Nephron progenitor cell (in vitro differentiated cells): ENCODE measurements at places on chromosomes 12 and 14.

- no peak overlapping the region for H3K4me3 ChIP-seq
- no peak for DNase-seq
- H3K4me1 ChIP-seq = no peaks in the 10 kb centered on the region
- no peaks in the 10 kb centered on the region for H3K36me3 ChIP-seq
- H3K27ac ChIP-seq = peak overlapping the region; percentile 73
Measured at GRCh38 chr14:96235426-96235825, 20.6 kb upstream of the BDKRB1 start.

- H3K4me1 ChIP-seq = peaks cover 7% of the 10 kb centered on the region
- H3K4me3 ChIP-seq = no peak overlapping the region
- no peaks in the 10 kb centered on the region for H3K27me3 ChIP-seq
- no peak for DNase-seq
Measured at GRCh38 chr12:76042147-76042546, 10.6 kb upstream of the PHLDA1 start.

DNA sequence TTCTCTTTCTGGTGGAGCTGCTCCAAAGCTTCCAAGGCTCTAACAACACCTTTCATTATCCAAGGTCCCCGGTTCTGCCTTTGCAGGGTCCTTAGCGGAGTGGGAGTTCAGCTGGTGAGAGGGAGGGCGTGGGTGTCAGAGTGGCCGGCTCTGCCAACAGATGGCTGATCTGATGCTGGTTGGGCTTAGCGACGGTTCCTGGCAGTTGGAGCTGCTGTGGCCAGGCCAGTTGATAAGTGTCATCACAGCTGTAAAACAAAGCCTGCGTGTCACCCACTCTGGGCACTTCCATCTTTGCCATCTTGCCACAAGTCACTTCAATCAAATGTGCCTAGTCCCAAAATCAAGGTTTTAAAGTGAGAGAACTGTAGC lies 36.3 kb downstream of the RIN3 start:
- H3K4me3 ChIP-seq = no peak overlapping the region
- peaks cover 4% of the 10 kb centered on the region for H3K27me3 ChIP-seq
- H3K36me3 ChIP-seq = no peaks in the 10 kb centered on the region
- peaks cover 7% of the 10 kb centered on the region for H3K4me1 ChIP-seq
- no peak overlapping the region for H3K27ac ChIP-seq
- no peak for DNase-seq

DNA sequence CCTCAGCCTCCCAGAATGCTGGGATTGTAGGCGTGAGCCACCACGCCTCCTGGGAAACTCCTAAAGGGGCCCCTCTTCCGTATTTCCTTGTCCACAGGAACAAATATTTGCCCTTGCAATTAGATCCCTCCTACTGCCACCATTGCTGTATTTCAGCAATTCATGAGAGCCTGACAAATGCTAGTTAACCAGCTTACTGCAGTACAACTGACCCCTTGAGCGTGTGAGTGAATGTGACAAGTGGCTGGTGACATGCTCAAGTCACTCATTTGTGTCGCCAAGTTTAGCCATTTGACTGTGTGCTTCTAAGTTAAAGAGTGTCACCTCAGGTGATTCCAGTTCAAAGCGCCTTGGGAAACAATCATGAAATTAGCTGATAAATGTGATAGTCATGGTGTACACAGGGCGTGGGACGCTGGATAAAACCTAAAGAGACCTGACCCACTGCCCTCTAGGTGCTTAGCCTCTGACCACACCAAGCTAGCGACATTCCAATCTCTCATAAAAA lies 56.1 kb upstream of the MAP1LC3B2 start:
- H3K36me3 ChIP-seq = no peaks in the 10 kb centered on the region
- H3K27me3 ChIP-seq = peaks cover 5% of the 10 kb centered on the region
- no peak for DNase-seq
- peak overlapping the region; percentile 60 for H3K27ac ChIP-seq
- H3K4me1 ChIP-seq = peaks cover 56% of the 10 kb centered on the region

DNA sequence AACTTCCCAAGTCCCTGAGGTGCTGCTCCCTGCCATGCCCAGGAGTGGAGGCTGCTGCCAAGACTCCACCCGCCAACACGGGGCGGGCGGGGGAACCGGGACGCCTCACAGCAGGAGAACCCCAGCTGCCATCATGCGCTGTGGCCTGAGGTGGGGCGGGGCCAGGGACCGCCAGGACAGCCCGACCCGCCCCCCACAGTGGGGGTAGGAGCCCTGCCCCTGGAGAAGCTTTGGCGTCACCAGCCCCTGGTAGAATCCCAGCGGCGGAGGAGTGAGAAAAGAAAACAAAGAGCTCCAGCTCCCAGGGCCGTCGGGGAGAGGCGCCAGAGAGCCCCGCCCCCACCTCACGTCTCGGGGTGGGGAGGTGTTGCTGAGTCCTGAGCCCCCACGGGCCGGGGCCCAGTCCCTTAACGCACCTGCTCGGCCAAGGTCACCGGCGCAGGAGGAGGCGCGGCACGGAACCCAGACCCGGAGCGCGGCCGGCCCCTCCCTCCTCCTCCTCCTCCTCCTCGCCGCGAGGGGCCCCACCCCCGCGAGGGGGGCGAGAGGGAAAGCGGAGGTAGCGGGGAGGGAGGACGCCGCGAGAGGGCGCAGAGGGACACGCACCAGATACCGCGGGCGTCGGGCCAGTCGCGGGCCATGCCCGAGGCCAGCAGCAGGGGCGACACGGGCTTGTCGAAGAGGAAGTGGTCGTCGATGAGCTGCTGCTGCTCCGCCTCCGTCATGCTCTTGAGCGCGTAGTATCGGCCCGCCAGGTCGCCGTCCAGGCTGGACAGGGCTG lies 1.8 kb downstream of the CKB start:
- H3K36me3 ChIP-seq = peaks cover 8% of the 10 kb centered on the region
- peaks cover 65% of the 10 kb centered on the region for H3K4me1 ChIP-seq
- H3K27me3 ChIP-seq = peaks cover 26% of the 10 kb centered on the region

- H3K4me3 ChIP-seq = no peak overlapping the region
- peaks cover 5% of the 10 kb centered on the region for H3K36me3 ChIP-seq
- no peaks in the 10 kb centered on the region for H3K27me3 ChIP-seq
- peak; percentile 77 for DNase-seq
- H3K27ac ChIP-seq = peak overlapping the region; percentile 62
Measured at GRCh38 chr12:108664338-108665258, 30.9 kb upstream of the SELPLG start.

DNA sequence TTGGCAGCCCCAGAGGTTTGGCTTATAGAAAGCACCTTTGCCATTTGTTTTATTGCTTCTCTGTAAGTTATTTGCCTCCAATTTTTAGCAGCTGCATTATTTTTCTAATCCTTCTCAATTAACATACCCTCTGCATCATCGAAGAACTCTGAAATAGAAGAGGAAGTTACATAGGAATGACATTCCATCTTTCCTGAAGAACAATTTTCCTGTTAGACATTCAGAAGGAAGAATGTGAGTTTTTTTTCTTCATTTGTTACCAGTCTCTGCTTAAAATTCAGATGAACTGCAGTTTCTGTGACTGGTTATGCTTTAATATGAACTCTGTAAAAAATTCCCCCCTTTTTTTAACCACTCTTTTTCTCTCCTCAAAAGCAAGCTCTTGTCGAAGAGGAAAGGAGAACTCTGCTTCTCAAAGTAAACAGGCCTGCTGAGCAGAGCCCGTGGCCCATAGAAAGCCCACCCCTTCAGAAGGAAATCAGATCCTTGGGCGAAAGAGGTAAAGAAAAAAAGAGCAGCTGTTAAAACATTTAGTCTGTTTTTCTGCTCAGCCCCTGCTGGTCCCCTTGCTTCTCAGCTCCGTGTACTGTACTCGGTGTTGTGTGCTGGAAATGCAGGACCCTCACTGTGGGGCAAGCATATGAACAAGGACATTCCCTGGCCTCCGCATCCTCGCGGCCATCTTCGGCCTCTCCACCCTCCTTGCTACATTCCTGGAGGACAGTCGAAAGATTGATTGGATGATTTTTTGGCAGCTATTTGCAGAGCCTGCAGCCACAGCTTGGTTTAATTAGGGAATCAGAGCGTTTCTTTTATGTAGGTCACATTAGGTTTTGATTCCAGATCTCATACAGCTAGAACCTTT lies 164.4 kb upstream of the LRIG3 start:
- no peaks in the 10 kb centered on the region for H3K36me3 ChIP-seq
- no peaks in the 10 kb centered on the region for H3K27me3 ChIP-seq
- peak overlapping the region; percentile 71 for H3K4me3 ChIP-seq
- H3K27ac ChIP-seq = peak overlapping the region; percentile 99
- peaks cover 81% of the 10 kb centered on the region for H3K4me1 ChIP-seq

DNA sequence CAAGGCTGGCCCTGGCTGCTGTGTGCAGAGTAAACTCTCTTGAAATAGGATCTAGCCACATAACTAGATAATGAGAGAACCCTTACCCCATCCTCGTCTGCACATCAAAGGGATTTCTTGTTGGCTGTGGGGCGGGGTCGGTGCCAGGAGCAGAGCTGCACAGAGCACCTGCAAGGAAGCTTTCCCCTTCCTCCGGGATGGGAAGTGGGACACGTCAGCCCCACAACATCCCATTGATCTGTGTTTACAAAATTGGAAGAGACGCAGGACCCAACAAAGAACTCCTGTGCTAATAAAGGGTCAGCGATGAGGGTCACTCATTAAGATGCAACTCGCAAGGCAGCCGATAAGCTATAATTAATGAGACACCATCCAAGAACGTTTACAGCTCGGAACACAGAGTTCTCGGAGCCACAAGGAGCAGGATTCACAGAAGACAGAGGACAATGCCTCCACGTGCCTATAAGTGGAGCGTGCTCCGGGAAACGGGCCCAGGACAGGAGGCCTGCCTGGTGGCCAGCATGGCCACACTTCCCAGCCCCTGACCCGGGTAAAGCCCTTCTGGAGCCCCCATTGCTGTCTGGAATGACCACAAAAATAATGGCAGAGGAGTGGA lies 171.5 kb downstream of the SLC15A4 start:
- no peak overlapping the region for H3K4me3 ChIP-seq
- peaks cover 33% of the 10 kb centered on the region for H3K4me1 ChIP-seq
- H3K27me3 ChIP-seq = peaks cover 3% of the 10 kb centered on the region
- H3K27ac ChIP-seq = peak overlapping the region; percentile 75
- DNase-seq = no peak

DNA sequence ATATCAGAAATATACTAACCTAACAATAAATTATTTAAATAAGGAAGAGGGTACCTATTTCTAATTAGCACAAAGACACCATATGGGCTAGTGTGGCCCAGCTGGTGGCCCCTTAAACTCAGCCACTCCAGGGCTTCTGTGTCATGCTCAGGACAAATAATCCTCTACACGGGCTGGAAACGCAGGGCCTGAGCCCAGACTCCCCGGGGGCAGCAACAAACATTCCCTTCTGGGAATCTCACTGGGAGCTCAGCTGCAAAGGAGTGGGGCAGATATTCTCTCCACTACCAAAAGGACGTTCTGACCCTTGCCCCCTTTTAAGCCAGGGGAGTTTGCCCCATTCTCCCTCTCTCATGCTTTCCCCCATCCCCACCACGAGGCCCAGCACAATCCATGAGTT lies 43.7 kb upstream of the ELK3 start:
- DNase-seq = no peak
- no peak overlapping the region for H3K4me3 ChIP-seq
- H3K36me3 ChIP-seq = no peaks in the 10 kb centered on the region

GRCh38 chr12:32302218-32303173 lies 96.9 kb upstream of the FGD4 start:
- peaks cover 22% of the 10 kb centered on the region for H3K4me1 ChIP-seq
- no peak overlapping the region for H3K27ac ChIP-seq
- no peak overlapping the region for H3K4me3 ChIP-seq
- DNase-seq = no peak
- no peaks in the 10 kb centered on the region for H3K27me3 ChIP-seq

DNA sequence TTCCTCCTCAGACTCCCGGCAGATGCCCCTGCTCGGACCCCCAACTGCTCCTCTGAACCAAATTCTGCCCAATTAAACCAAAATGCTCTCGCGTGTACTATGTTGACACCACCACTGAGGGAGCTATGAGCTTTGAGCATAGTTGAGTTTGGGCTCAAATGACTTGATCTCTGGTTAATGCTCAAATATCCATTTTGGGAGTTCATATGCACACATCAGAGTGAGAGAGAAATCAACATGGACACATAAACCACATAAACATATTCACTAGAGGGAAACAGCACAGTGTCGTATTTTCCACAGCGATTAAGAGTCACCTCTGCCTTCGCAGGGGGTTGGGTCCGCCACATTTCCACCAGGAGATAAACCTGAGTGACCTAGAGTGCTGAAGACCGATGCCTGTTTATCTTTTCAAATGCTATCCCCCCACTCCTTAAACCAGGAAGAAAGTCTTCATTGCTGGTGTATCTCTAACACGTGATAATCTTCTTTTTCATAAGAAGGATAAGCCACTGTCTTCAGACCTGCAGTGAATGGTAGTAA lies 59.4 kb upstream of the FOXN3 start:
- H3K36me3 ChIP-seq = peaks cover 18% of the 10 kb centered on the region
- H3K4me1 ChIP-seq = peaks cover 13% of the 10 kb centered on the region
- H3K27ac ChIP-seq = no peak overlapping the region
- DNase-seq = no peak

DNA sequence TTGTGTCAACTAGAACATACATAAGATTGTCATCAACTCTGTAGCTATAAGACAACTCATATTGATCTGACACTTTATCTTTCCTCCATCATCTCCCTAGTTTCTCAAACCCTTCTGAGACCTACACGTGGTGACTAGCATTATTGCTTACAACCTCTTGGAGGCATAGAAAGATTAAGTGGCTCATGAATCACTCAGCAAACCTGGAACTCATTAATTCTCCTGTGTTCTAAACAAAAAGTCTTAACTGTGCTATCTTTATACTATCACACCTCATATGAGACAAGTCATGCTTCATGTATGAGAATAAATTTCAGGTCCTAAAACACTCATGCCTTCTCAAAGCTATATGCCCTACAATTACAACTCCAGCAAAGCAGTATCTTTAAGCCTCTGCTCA lies 408.6 kb upstream of the SYT1 start:
- no peak for DNase-seq
- H3K27ac ChIP-seq = no peak overlapping the region
- no peaks in the 10 kb centered on the region for H3K36me3 ChIP-seq
- no peaks in the 10 kb centered on the region for H3K27me3 ChIP-seq
- no peak overlapping the region for H3K4me3 ChIP-seq
- no peaks in the 10 kb centered on the region for H3K4me1 ChIP-seq

GRCh38 chr14:72631401-72631800 lies 262.5 kb downstream of the DPF3 start:
- no peak overlapping the region for H3K27ac ChIP-seq
- peaks cover 34% of the 10 kb centered on the region for H3K27me3 ChIP-seq
- H3K36me3 ChIP-seq = peaks cover 16% of the 10 kb centered on the region
- no peak overlapping the region for H3K4me3 ChIP-seq

DNA sequence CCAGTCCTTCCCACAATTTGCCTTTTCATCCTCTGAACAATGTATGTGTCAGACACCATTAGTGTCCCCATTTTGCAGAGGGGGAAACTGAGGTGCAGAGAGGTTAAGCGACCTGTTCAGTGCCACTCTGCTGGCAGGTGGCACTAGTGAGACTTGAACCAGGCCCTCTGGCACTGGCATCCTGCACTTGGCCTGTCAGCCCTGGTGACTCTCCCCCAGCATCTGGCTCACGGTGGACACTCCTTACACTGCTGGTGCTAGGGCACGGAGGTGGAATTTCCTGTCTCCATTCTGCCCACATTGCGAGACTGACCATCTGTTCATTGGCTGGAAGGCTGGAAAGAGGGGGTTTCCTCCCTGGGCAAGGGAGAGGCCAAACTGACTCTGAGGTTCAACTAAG lies 48.7 kb downstream of the CCNK start:
- H3K27ac ChIP-seq = no peak overlapping the region
- no peak overlapping the region for H3K4me3 ChIP-seq
- H3K4me1 ChIP-seq = peaks cover 59% of the 10 kb centered on the region
- no peaks in the 10 kb centered on the region for H3K36me3 ChIP-seq
- no peaks in the 10 kb centered on the region for H3K27me3 ChIP-seq

GRCh38 chr14:99749142-99749541 lies 44.1 kb upstream of the EML1 start:
- no peak overlapping the region for H3K27ac ChIP-seq
- no peak overlapping the region for H3K4me3 ChIP-seq
- no peaks in the 10 kb centered on the region for H3K36me3 ChIP-seq
- peaks cover 56% of the 10 kb centered on the region for H3K4me1 ChIP-seq
- peaks cover 44% of the 10 kb centered on the region for H3K27me3 ChIP-seq
- DNase-seq = no peak
